ENCODE measurements at places on chromosomes 11 and 22.

DNA sequence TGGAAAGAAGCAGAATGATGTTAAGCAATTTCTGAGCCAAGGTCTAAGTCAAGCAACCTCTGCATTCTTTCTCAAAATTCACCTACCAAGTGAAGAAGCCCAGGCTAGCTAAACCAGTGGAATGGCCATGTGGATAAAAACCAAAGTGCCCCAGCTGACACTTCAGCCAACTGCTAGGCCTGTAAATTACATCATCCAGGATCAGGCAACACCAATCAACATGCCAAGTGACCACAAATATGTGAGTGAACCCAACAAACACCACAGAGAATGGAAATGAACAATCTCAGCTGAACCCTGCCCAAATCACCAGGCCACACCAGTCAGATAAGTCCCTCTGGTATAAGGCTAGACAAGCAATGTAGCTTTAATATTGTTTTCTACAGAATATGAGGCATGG, 25.1 kb upstream of the FJX1 start:
- DNase-seq = peak; percentile 76

DNA sequence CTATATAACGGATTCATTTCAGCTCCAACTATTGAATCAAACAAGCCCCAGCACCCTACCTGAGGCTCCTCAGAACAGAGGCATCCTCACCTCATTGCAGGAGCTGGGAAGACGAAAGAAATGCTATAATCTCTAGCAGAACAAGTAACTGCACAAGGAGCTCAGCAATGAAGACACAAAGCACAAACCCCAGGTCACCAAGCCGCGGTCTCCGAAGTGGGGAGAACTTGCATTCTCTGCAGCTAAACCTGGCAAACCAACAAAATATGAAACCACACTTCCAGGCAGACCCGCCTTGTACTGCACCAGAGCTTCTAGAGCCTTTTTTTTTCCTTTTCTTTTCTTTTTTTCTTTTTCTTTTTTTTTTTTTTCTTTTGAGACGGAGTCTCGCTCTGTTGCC, 21.8 kb upstream of the CD5 start:
- DNase-seq = no peak

DNA sequence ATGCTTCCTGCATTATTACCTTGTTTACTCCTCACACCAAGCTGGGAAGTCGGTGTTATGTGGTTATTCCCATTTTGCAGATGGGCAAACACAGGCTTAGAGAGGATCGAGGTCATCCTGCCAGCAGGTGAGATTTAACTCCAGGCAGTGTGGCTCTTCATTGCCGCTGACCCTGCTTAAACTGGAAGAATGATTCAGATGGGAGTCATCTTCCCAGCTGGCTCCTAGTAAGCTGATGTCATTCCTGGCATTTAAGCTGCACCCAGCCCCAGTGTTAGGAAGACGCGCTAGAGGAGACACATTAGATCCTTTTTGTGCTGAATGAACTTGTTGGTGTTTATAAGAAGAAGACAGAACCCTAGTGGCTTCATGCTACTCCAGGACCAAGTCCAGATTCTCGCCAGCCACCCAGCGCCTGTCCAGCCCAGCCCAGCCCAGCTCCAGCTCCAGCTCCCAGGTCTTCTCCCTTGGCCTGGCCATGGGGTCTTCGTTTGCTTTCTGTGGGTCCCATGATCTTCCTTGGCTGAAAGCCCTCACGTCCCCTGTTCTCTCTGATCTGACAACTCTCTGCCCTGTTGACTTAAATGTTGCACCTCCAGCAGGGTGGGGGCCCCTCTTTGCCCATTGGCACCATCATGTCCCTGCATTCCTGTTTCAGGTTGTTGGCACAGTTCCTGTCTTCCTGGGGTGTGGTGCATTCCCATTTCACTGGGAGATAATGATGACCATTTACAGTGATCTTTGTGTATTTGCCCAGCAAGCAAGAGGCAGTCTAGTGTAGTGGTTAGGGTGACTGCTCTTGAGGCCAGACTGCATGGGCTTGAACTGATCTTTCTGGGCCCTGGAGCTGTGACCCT, 13.6 kb downstream of the PARVB start:
- DNase-seq = peak; percentile 83

DNA sequence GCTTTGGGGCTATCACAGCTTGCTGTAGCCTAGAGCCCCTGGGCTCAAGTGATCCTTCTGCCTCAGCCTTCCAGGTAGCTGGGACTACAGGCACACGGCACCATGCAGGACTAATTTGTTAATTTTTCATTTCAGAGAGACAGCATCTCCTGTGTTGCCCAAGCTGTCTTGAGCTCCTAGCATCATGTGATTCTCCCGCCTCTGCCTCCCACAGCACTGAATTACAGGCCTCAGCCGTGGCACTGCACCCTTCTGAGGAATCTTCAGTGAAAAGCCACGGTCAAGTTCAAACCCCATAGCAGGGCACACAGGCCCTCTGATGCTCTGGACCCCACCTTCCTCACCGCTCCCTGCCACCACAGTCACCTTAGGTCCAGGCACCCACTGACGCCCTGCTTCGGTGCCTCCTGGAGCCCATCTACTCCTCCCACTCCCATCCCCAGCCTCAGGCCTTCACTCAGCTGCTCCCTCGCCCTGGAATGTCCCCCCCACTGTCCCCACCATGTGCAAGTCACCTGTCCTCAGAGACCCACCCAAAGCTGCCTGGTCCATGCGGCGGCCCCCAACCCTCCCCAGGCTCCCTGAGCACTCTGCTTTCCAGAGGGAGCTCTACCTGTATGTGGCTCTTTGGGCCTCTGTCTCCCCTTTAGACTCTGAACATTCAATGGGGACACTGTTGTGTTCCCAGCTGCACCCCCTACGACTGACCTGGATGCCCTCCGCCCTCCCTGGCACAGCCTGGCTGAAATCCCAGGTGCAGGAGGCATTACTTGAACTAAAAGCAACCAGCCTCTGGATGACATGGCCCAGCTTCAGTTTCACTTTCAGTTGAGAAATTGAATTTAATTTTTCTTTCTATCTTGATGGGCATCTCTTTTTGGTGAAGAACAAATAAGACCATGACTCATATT, 1.6 kb downstream of the APOL2 start:
- no peak for DNase-seq

DNA sequence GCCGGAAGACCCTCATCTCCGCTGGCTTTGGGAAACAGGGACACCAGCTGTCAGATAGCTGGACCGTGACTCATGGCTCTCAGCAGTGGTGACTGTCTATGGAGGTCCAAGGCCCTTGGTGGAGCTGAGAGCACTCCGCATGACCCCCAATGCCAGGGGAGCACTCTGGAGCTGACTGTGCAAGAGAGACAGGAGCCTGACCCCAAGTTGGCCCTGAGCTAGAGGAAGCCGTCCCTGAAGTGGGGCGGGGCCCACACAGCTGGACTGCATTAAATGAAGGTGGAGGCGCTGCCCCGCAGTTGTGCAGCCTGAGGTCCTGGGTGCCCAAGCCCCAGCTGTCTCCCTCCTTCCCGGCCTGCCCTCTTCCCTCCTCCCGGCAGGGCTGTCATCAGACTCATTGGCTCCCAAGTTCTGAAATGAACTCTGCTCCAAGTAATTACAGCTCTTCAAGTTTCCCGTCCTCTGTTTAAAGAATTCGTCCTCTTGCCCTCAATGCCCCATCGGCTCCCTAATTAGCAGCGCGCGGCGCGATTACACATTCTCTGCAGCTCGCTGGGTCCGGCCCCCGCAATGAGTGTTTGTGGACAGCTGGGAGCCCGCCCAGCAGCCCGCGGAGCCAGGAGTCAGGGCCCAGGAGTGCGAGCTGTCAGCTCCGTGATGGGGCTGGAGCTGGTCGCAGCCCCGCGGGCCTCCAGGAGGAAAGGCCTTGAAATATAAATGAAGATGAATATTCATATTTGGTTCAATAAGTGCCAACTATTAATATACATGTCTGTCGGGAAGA, 93.2 kb upstream of the LMO1 start:
- DNase-seq = no peak

GRCh38 chr11:11899401-11899800, 57.6 kb downstream of the USP47 start:
- DNase-seq = no peak

DNA sequence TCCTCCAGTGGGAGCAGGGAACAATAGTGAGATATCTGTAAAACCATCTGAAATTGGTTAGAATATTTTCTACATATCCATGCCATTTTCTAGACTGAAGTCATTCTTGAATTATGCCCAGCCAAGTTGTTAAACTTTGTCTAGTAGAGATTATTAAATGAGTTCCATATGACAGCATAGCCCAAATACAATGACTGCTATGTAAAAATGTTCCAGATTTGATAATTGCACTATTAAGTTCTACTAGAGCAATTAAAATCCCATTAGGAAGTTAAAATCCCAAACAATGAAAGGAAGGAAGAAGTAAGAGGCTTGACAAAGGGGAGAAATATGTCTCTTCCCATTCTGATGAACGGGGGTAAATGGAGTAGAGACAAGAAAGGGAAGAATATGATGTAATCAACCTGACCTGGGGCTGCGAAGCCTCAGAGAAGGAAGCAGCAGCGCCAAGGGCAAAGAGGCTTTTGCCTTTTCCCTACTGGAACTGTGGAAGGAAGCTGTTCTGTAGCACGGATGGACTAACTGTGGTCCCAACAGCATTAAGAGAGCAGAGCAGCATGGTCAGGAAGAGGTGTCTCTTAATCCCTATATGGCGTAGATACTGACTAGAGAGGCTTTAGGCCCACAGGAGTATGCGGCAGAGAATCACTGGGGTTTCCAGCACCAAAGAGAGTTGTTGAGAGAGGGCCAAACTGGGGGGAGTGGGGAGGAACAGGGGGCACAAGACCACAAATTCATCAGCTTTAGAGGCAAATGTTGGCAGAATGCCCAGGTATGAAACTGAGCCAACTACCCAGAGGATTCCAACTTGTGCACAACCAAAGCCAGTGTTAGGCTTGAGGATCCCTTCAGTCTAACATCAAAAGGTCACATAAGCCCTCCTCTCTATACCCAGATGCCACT, 26.7 kb downstream of the RRP8 start:
- DNase-seq = no peak

- no peak for DNase-seq
Measured at GRCh38 chr11:129965248-129965647, 37.4 kb downstream of the PRDM10 start.

DNA sequence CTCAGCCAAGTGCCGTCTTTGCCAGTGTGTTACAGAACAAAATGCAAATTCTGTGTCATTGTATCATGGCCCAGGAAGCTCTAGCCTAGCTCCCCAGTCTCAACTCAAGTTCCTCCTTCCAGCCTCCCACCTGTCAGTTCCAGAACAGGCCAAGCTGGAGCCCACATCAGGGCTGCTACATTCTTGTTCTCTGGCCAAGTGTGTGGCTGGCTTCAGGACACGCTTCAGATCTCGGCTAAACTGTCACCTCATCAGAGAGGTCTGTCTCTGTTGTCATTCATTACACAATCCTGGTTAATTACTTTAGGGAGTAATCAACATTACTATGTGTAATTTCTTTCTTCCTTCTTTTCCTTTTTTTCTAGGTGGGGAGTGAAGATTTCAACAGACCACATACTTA, 347.0 kb upstream of the SYN3 start:
- peak; percentile 64 for DNase-seq

- DNase-seq = peak; percentile 33
Measured at GRCh38 chr11:20097319-20098221, 62.7 kb downstream of the DBX1 start.

GRCh38 chr11:31995525-31996094, 95.3 kb upstream of the RCN1 start:
- no peak for DNase-seq

- no peak for DNase-seq
Measured at GRCh38 chr11:134517115-134517514, 105.1 kb upstream of the B3GAT1 start.

GRCh38 chr11:27234043-27234668, 128.9 kb downstream of the CCDC34 start:
- peak; percentile 83 for DNase-seq

DNA sequence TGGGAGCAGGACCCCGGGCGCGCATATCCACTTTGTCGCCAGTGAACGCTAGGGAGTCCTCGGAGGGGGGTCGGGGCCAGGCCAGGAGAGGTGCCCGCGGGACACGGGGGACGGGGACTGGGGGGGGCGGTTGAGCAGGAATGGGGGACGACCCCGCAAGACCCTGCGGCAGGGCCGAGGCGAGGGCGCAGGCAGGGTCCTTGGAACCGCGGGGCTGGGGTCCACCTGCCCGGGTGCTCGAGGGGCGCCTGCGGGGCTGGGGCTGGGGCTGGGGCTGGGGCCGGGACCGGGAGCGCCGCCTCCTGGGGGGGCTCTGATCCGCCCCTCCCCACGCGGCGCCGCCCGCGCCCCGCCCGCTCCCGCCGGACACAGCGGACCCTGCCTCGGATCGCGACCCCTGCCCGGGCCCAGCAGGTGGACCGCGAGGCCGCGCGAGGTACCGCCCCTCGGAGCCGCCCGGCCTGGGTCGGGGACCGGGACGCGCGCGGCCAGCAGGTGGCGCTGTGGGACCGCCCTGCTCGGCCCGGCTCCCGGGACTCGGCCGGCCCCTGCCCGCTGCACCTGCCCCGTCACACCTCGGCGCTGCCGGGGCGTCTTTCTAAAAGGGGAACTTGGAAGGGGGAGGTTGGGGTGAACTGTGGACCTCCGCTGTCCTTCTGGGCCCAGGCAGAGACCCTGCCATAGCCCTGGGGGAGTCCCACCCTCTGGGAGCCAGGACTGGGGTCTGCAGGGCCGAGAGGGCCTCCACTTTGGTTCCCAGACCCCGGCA, 11.0 kb downstream of the CRELD2 start:
- no peak for DNase-seq

- no peak for DNase-seq
Measured at GRCh38 chr22:25193548-25193947, 6.1 kb upstream of the CRYBB3 start.

DNA sequence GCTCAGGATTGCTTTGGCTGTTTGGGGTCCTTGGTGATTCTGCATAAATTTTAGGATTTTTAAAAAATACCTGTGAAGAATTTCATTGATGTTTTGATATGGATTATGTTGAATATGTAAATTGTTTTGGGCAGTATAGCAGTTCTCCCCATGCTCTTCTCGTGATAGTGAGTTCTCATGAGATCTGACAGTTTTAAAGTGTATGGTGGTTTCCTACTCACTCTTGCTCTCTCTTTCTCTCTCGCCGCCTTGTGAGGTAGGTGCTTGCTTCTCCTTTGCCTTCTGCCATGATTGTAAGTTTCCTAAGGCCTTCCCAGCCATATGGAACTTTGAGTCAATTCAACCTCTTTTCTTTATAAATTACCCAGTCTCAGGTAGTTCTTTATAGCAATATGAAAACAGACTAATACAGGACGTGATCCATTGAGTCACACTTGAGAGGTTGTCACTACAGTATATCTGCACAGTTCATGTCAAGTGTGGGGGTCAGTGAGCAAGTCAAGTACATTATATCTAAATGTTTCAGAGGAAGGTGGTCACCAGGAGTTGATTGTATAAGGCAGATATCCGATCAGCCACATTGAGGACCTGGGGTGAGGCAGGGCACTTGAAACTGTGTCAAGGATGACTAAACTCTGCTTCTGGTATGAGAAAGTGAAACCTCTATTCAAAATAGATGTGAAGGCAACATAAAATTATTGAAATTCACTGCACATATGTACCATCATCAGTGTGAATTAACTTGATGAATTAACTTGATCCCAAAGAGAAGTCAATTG, 70.7 kb upstream of the CCDC179 start:
- DNase-seq = no peak

- no peak for DNase-seq
Measured at GRCh38 chr11:83858694-83859093, 572.5 kb upstream of the CCDC90B start.

GRCh38 chr11:23280088-23280487, 419.8 kb upstream of the CCDC179 start:
- DNase-seq = no peak
